ENCODE measurements at places on chromosomes 11 and 22.

DNA sequence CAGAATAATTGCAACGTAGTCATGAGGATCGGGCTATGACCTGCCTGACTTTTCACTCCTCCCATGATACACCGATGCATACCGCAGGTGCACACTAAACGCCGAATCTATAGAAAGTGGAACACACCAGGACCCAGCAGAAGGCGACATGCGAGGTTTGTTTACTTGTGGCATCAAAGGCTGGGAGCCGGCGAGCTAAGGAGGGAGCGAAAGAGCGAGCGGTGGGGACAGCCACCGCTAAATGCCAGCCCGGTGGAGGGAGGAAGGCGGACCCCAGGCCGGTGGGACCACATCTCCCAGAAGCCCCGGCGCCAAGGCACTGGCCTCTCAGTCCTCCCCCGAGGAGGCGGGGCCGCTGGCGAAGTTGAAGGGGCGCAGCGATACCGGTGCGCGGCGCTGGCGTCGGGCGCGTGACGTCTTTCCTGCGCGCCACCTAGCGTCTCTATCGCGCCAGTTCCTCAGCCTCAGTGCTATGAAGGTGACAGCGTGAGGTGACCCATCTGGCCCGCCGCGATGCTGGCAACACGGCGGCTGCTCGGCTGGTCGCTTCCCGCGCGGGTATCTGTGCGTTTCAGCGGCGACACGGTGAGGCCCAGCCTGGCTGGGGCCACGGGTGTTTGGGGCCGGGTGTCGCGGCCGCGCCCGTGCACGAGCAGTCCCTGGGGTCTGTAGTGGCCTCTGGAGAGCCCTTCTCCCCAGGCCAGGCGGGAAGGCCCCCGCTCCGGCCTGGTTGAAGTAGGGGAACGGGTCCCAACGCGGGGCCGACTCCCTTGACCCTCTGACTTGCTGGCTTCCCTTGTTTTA lies at the start of gene NDUFV1:
Gene NDUFV1 (plus strand): TSS at position 445 of the 804 bp plus-strand sequence. CDS start 69 bp downstream, at position 514.
- H3K27me3 ChIP-seq, result peaks cover 19% of the 10 kb centered on the region
- H3K27ac ChIP-seq, result peak within 1 kb of the TSS; percentile 93
- DNase-seq, result peak; percentile 95
- H3K4me1 ChIP-seq, result peaks cover 4% of the 10 kb centered on the region
- peak within 1 kb of the TSS; percentile 91 for H3K4me3 ChIP-seq

GRCh38 chr22:42357634-42358296 lies 74.4 kb downstream of the NFAM1 start:
- H3K36me3 ChIP-seq, result no peaks in the 10 kb centered on the region
- no peak for DNase-seq
- H3K27ac ChIP-seq, result no peak overlapping the region
- H3K4me1 ChIP-seq, result no peaks in the 10 kb centered on the region

GRCh38 chr11:86798988-86799387 lies 1.4 kb upstream of the PRSS23 start:
- no peak overlapping the region for H3K27ac ChIP-seq
- peaks cover 13% of the 10 kb centered on the region for H3K4me1 ChIP-seq
- no peaks in the 10 kb centered on the region for H3K36me3 ChIP-seq
- peaks cover 23% of the 10 kb centered on the region for H3K27me3 ChIP-seq
- DNase-seq, result no peak
- H3K4me3 ChIP-seq, result no peak overlapping the region

DNA sequence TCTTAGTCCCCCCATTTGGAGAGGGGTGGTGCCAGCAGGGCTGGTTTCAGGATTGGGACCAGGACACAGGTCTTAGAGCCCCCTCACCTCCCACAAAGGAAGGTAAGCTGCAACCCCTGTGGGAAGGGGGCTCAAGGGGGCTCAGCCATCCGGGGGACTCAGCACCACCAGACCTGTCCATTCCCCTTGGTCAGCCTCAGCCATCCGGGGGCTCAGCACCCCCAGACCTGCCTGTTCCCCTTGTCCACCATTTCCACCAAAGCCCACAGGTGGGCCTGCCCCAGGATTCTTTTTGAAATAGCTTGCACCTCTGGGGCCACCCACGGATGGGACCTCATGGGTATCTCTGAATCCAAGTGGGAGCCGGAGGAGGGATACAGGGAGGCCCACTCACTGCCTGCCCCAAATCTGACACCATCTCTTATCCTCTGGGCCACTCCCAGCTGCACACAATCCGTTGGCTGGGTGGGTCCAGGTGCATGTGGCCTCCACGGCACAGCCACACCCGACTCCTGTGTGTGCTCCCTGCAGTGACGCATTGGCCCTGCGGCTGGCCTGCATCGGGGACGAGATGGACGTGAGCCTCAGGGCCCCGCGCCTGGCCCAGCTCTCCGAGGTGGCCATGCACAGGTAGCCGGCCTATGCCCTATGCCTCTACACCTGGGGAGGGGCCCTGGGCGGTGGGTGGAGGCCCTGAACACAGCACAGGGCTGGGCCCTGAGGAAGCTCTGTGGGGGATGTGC lies 15.9 kb downstream of the MCAT start:
- peaks cover 18% of the 10 kb centered on the region for H3K4me1 ChIP-seq
- no peaks in the 10 kb centered on the region for H3K27me3 ChIP-seq
- H3K27ac ChIP-seq, result peak overlapping the region; percentile 55
- no peaks in the 10 kb centered on the region for H3K36me3 ChIP-seq

GRCh38 chr11:118401880-118402590 lies 629 bp downstream of the ATP5MG start:
- H3K4me3 ChIP-seq, result peak overlapping the region; percentile 96
- H3K36me3 ChIP-seq, result peaks cover 37% of the 10 kb centered on the region
- H3K27ac ChIP-seq, result peak overlapping the region; percentile 100
- peaks cover 67% of the 10 kb centered on the region for H3K4me1 ChIP-seq
- no peaks in the 10 kb centered on the region for H3K27me3 ChIP-seq

DNA sequence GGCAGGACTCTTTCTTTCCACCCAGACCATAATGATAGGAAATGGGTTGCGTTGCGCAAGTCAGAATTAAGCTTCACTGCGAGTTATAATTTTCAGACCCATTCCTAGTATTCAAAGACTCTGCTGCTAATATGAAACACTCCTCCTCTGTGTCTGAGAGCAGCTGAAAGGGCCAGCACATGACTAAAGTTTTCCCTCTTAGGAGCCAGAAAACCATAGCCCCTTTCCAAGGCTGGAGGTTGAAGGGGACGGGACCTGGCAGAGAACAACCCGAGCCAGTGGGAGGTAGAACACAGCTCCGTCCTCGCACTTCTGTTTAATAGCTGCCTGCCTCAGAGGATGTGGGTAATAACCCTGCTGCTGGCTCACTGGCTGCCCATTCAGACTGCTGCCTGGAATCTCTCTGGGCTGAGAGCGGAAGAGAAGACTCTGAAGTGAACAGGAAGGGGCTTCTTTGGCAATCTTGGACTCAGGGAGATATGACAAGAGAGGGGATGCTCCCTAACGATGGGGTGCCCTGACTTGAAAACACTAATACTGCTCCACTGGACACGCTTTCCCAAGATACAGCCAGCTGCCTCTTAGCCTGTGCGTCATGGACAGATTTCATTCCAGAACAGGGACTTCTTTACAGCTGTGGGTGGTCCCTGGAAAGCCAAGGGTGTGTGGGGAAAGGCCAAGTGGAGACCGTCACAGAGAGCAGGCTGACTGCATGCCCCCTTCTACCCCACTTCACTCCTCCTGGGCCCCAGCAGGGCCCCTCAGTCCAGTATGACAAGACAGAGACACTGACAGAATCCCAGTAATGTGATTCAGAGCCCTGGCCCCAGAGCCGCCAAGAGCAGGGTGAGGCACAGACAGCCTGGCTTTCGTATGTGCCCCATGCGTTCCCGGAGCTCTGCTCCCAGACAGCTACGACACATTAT lies 156.9 kb downstream of the FEZ1 start:
- H3K27ac ChIP-seq, result no peak overlapping the region
- no peak for DNase-seq
- no peaks in the 10 kb centered on the region for H3K4me1 ChIP-seq
- no peak overlapping the region for H3K4me3 ChIP-seq
- no peaks in the 10 kb centered on the region for H3K36me3 ChIP-seq

GRCh38 chr11:14235701-14236100 lies 123.3 kb downstream of the RRAS2 start:
- peaks cover 3% of the 10 kb centered on the region for H3K27me3 ChIP-seq
- no peaks in the 10 kb centered on the region for H3K36me3 ChIP-seq
- no peak for DNase-seq
- no peaks in the 10 kb centered on the region for H3K4me1 ChIP-seq
- no peak overlapping the region for H3K27ac ChIP-seq
- H3K4me3 ChIP-seq, result no peak overlapping the region

- H3K27ac ChIP-seq, result peak overlapping the region; percentile 18
- peaks cover 6% of the 10 kb centered on the region for H3K27me3 ChIP-seq
- DNase-seq, result no peak
- no peak overlapping the region for H3K4me3 ChIP-seq
These were observed 49.7 kb downstream of the RPL27A start for GRCh38 chr11:8732324-8732670.

GRCh38 chr22:28187612-28188011 lies 268.6 kb upstream of the PITPNB start:
- peaks cover 7% of the 10 kb centered on the region for H3K27me3 ChIP-seq
- no peaks in the 10 kb centered on the region for H3K4me1 ChIP-seq
- H3K4me3 ChIP-seq, result no peak overlapping the region
- H3K36me3 ChIP-seq, result no peaks in the 10 kb centered on the region
- no peak overlapping the region for H3K27ac ChIP-seq

DNA sequence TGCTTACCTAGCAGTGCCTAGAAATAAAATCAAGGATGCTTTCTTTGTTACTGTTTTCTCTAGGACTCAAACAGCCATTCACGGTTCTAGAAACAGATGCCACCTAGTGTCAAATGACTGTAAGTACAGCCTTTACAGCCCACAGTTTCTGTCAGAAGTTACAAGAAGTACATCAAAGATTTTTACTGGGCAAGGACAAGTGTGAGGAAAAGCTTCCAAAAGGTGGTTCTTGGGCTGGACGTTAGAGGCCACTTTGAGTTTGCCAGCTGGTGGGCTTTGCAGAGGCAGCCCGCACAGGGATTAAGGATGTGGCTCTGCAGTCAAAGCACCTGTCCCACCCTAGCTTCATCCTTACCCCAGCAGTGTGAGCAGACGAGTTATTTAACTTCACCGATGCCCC lies 6.9 kb downstream of the KMT5B start:
- peaks cover 26% of the 10 kb centered on the region for H3K4me1 ChIP-seq
- H3K27ac ChIP-seq, result no peak overlapping the region
- H3K36me3 ChIP-seq, result no peaks in the 10 kb centered on the region
- no peak for DNase-seq

GRCh38 chr22:44777364-44777755 lies 25.0 kb downstream of the ARHGAP8 start:
- DNase-seq, result no peak
- no peak overlapping the region for H3K4me3 ChIP-seq
- H3K36me3 ChIP-seq, result no peaks in the 10 kb centered on the region

DNA sequence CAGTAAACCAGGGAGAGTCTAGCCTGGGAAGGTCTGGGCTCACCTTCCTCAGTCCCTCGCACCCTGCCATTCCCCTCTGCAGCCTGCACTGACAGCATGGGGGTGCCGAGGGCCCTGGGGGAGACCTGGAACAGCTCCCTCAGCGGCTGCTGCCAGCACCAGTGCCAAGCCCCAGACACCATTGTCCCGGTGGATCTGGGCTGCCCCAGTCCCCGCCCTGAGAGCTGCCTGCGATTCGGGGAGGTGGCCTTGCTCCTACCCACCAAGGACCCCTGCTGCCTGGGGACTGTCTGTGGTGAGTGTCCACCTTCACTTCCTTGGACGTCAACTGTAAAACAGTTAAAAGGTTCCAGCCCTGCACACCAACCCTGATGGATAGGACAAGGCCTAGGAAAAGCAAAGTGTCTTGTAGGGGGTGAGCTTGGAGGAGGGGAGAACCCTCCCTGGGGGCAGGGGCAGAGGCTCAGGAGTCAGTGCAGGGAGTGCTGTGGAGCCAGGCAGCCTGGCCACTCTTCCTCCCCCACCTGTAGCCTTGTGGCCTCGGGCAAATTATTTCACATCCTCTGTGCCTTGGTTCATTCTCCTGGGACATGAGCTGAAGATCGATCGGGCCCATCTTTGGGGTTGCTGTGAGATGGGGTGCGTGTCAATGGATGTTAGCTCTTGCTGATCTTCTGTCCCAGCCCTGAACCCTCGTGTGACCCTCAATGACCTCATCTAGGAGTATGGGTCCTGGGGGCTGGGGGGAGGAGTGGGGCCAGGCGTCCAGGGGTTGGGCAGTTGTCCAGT lies 85.2 kb upstream of the MYOD1 start:
- no peak overlapping the region for H3K27ac ChIP-seq
- no peak overlapping the region for H3K4me3 ChIP-seq
- no peak for DNase-seq
- no peaks in the 10 kb centered on the region for H3K4me1 ChIP-seq

DNA sequence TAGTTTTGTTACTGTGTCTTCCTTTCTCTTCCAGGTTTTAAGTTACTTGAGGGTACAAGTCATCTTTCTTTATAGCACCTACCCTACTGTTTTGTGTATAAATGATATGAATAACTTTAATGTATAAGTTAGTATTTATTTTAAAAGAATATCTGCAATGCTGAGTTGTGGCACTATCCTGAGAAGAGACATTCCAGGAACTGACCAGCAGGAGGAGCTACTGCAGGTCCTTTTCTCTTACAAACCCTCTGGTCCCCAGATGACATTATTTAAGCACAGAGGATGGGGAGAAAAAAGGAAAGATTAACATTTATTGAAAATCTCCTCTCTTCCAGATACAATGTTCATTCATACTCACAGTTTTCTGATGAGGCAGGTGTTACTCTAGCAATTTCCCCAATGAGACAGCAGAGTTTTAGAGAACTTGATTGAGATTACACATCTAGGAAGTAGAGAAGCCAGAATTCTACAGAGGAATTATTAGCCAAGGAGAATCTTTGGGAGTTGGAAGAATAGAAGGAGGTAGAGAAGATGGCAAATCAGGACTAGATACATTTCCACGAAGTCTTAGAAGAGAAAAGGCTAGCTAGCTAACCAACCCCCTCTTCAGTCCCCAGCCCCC lies 541.2 kb upstream of the API5 start:
- H3K27ac ChIP-seq, result no peak overlapping the region
- H3K27me3 ChIP-seq, result no peaks in the 10 kb centered on the region
- no peaks in the 10 kb centered on the region for H3K4me1 ChIP-seq
- no peak overlapping the region for H3K4me3 ChIP-seq
- DNase-seq, result no peak

GRCh38 chr11:1450949-1451710 lies 35.4 kb downstream of the MOB2 start:
- H3K36me3 ChIP-seq, result no peaks in the 10 kb centered on the region
- H3K27me3 ChIP-seq, result no peaks in the 10 kb centered on the region
- H3K4me3 ChIP-seq, result no peak overlapping the region
- no peak overlapping the region for H3K27ac ChIP-seq
- H3K4me1 ChIP-seq, result no peaks in the 10 kb centered on the region

DNA sequence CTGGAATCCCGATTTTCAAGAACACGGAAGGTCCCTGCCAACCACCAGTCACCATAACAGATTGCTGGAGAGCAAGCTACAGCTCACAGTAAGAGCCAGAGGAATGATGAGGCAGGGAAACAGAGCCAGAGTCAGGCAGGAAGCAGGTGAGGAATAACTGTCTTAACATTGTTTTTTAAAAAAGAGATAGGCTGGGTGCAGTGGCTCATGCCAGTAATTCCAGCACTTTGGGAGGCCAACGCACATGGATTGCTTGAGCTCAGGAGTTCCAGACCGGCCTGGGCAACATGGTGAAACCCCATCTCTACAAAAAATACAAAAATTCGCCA lies 13.5 kb upstream of the CASTOR1 start:
- no peaks in the 10 kb centered on the region for H3K27me3 ChIP-seq
- peaks cover 60% of the 10 kb centered on the region for H3K4me1 ChIP-seq
- H3K27ac ChIP-seq, result peak overlapping the region; percentile 97

All from naive thymus-derived CD8-positive, alpha-beta T cell (primary cell).